ENCODE measurements at places on chromosomes 6 and 20. TPM values are rescaled to one million over a fixed set of nuclear protein-coding genes. Genes with fewer than 3 reads are reported as not detected.

NFATC2 gene
- total RNA-seq: 0.21 TPM

TAAR2 gene
- total RNA-seq: not detected

RBPJL gene
- total RNA-seq: not detected

LY6G6C gene
- 1.5 TPM for total RNA-seq

PRL gene
- total RNA-seq: not detected

CST2 gene
- total RNA-seq: not detected

SLC22A7 gene
- not detected for total RNA-seq

PLN gene
- total RNA-seq: not detected

CCDC170 gene
- total RNA-seq: 0.07 TPM

KHDRBS2 gene
- total RNA-seq: not detected

CUL7 gene
- total RNA-seq: 15.2 TPM

NKAIN2 gene
- total RNA-seq: not detected

NCOA5 gene
- 12.7 TPM for total RNA-seq

ULBP1 gene
- total RNA-seq: 0.05 TPM

RIPPLY2 gene
- total RNA-seq: not detected

CDH26 gene
- 2.0 TPM for total RNA-seq

SRSF12 gene
- 0.19 TPM for total RNA-seq

ELOVL5 gene
- 56.0 TPM for total RNA-seq

OPRM1 gene
- total RNA-seq: 0.42 TPM

TGM6 gene
- total RNA-seq: not detected

SCGN gene
- total RNA-seq: not detected

TUBB2B gene
- total RNA-seq: 2.9 TPM

SLC26A8 gene
- not detected for total RNA-seq

PSORS1C2 gene
- 0.33 TPM for total RNA-seq

SSTR4 gene
- total RNA-seq: not detected

PXMP4 gene
- total RNA-seq: 4.9 TPM

TBXT gene
- not detected for total RNA-seq

PEX3 gene
- total RNA-seq: 17.7 TPM

SLC32A1 gene
- not detected for total RNA-seq

APOM gene
- 3.9 TPM for total RNA-seq

UNC93A gene
- total RNA-seq: not detected

DEFB132 gene
- total RNA-seq: not detected

HSPA12B gene
- 0.14 TPM for total RNA-seq

PCNA gene
- 198 TPM for total RNA-seq

B3GAT2 gene
- not detected for total RNA-seq

DNMT3B gene
- 2.5 TPM for total RNA-seq

FAM83C gene
- total RNA-seq: 3.2 TPM

MPIG6B gene
- 0.49 TPM for total RNA-seq

DBNDD2 gene
- total RNA-seq: 28.2 TPM

E2F1 gene
- 7.1 TPM for total RNA-seq

VSX1 gene
- total RNA-seq: not detected

UBE2C gene
- total RNA-seq: 112 TPM

PMEPA1 gene
- total RNA-seq: 28.1 TPM

BACH2 gene
- 0.14 TPM for total RNA-seq
